NCI-H226 (cell line): ENCODE measurements at places on chromosomes 1 and 21.
A peak's percentile ranks its signal among the peaks of the same experiment; 100 is the strongest.

DNA sequence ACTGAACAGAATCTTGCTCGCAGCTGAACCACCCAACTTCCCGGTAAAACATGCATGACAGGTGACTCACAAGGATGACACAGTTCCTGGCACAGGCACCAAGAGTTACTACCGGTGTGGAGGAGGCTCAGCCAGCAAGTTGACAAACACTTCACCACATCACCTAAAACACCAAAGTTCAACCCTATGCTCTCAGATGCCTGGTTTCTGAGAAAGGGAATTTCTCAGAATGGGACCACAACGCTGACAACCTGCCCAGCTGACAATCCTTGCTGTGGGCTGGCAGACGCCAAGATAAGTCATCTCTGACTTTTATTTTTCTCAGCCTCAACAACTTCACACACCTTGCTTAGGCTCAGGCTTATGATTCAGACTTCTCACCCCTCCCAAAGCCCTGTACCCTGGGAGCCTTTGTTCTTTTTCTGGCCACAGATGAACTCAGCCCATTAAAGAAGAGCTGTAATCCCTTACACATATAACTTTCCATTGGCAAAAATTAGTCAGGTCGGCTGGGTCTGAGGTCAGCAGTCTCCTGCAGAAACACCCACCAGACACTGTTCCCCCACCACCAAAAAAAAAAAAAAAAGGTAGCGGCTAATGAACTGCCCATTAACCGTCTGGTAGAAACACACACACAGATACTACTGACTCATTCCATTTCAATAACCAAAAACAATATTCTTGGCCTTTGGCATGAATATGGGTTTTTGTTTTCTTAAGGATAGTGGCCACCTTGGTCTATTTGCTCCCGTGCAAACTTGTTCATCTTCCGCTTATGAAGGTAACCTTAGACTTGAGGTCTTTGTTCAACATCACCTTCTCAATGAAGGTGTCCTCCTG, 10.8 kb upstream of the TIAM1 start:
- DNase-seq: peak; percentile 90

DNA sequence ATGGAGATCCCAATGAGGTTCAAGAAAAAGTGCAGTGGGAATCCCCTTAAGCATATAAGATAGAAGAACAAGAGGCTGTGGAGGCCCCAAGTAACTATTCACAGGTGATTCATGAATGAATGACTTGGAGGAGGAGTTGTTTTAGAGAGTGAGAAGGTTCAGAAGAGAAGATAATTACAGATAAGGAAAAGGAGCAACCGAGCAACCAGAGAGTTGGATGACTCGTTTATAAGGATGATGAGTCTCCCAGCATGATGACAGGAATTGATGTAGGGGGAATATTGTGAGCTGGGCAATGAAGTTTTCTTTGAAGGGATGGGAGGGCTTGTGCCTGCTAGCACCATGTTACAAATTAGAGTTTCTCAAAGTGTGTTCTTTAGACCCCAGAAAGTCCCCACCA, 9.8 kb downstream of the C8A start:
- DNase-seq: peak; percentile 13

GRCh38 chr1:189496768-189497167, 980.9 kb downstream of the BRINP3 start:
- no peak for DNase-seq

DNA sequence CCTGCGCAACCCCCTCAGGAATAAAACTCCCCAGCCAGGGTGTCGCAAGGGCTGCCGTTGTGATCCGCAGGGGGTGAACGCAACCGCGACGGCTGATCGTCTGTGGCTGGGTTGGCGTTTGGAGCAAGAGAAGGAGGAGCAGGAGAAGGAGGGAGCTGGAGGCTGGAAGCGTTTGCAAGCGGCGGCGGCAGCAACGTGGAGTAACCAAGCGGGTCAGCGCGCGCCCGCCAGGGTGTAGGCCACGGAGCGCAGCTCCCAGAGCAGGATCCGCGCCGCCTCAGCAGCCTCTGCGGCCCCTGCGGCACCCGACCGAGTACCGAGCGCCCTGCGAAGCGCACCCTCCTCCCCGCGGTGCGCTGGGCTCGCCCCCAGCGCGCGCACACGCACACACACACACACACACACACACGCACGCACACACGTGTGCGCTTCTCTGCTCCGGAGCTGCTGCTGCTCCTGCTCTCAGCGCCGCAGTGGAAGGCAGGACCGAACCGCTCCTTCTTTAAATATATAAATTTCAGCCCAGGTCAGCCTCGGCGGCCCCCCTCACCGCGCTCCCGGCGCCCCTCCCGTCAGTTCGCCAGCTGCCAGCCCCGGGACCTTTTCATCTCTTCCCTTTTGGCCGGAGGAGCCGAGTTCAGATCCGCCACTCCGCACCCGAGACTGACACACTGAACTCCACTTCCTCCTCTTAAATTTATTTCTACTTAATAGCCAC, 696 bp downstream of the TGFB2 start:
- DNase-seq: peak; percentile 32

GRCh38 chr21:31609081-31609480, 50.4 kb upstream of the SOD1 start:
- no peak for DNase-seq

DNA sequence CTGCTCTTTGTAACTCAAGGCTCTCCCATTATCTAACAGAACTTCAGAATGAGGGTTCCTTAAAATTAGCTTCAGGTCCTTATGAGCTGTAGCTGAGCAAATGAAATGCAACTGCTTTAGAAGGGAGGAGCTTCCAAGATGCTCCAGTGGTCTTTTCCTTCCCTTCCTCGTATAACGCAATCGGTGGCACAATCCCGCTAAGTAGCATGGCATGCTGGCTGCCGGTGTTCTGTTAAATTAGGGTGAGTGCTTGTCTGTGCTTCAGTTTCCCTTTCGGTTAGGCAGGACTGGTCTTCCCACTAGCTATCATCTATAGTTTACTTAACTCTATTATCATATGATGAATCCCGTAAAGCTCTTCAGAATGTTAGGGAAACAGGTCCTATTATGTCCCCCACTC, 917 bp downstream of the KIAA0040 start:
- no peak for DNase-seq

DNA sequence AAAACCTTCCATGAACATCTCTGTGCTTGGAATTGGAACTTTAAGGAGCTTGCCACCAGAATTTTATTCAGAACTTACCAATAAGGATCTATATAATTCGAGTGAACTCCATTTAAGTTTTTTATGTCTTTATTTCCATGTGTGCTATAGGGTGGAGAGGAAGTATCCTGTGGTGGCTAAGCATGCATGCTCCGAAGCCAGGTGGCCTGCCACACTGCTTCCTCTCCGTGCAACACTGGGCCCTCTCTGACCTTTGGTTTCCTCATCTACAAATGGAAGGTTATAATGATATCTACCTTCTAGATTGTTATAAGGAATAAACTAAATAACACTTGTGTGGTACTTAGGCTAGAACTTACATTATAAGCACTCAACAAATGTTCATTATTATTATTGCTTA, 382.1 kb downstream of the PTPRC start:
- DNase-seq: no peak

DNA sequence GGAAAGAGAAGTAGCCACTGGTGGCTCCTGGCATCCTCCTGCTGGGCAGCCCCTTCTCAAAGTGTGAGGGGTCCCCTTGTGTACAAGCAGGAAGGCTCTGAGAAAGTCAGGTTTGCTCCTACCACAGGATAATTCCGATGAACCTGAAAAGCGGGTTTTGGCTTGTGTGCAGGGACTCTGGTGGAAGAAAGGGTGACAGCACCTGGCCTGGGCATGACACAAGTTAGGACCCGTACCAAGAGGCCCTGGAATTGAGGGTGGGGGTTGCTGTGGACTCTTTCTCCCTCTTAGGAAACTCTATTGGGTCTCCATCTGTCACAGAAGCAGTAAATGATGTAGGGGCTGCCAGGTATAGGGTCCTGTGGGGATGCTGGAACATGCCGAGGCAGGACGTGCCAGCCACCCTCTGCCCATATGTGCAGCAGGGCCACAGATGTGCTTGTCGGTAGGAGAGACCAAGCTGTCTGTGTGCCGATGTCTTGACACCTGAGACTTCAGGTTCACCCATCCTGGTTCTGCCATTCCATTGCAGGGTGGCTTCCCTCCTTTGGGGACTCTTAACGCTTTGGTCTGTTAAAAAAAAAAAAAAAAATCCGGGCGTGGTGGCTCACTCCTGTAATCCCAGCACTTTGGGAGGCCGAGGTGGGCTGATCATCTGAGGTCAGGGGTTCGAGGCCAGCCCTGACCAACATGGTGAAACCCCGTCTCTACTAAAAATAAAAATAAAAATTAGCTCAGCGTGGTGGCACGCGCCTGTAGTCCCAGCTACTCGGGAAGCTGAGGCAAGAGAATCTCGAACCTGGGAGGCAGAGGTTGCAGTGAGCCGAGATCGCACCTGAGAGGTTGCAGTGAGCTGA, 9.8 kb downstream of the C1orf35 start:
- DNase-seq: no peak

GRCh38 chr1:17475752-17476151, 36.3 kb upstream of the RCC2 start:
- DNase-seq: peak; percentile 89

DNA sequence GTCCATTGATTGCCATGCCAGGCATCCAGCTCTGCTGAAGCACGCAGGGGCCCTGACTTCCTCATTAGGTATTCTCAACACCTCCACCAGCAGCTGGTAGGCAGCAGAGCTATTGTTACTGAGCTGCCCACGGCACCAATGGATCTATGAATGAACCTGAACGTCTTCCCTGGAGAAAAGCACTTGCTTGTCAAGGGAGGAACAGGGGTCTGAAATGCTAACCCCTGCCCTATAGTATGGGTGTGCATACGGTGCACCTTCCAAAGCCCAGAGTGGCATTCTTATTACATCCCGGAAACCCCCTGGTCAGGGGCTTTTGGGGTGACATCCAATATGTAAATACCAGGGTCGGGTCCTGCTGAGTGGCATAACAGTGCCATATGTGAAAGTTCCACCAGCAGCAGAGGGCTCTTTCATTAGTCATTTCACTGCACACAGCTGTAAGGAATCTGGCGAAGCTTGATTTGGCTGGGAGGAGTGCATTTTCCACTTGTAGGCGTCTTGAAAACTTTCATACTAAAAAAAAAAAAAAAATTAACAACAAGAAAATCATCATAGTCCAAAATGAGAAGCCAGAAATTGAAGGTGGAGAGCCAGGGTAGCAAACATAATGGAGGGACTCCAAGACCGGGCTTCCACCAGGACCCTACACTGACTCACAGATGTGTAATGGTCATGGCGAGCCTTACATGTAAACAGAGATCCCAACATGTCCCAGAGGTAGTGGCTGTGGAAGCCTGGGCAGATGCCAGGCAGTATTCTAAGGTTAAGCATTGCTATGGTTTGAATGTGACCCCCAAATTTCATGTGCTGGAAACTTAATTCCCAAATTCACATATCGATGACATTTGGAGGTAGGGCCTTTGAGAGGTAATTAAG, 58.8 kb upstream of the PRDX6 start:
- DNase-seq: no peak

DNA sequence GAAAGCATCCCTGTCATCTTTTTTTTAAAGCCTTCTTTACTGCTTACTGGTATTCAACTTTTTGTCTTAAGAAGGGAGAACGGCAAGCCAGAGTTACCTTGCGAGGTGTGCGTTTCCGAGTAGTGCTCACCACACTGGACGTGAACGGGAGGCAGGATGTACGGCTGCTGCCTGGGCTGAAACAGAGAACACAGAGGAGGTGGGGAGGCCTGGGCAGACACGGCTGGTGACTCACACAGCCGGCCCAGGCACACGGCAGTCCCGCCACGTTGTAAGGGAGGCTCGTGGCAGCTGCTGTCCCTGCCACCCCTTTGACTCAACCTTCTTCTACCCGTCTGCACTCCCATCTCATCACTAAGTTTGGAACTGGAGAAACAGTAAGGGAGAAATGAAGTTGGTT, 105.8 kb downstream of the SMYD2 start:
- DNase-seq: peak; percentile 35

GRCh38 chr1:165840423-165840822, 13.0 kb downstream of the UCK2 start:
- peak; percentile 9 for DNase-seq

GRCh38 chr1:6347641-6348487, 45.7 kb downstream of the ACOT7 start:
- no peak for DNase-seq

- no peak for DNase-seq
These were observed 16.8 kb downstream of the FLG2 start for GRCh38 chr1:152343006-152343405.

DNA sequence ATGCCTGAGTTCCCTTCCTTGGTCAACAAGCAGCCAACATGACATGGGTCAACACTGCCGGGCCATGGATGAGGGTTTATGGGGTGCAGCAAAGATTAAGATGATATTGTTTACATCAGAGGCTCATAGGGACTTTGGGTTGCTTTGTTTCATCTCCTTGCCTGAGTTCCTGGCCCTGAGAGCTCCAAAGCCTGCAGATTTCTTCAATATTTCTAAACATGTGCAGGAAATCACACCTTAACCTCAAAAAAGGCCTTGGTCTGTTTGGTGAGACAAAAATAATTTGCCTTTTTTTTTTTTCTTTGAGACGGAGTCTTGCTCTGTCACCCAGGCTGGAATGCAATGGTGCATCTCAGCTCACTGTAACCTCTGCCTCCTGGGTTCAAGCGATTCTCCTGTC, 876 bp downstream of the SLAMF8 start:
- DNase-seq: no peak

- DNase-seq: no peak
These were observed 126.2 kb upstream of the L1TD1 start for GRCh38 chr1:62068416-62068843.

DNA sequence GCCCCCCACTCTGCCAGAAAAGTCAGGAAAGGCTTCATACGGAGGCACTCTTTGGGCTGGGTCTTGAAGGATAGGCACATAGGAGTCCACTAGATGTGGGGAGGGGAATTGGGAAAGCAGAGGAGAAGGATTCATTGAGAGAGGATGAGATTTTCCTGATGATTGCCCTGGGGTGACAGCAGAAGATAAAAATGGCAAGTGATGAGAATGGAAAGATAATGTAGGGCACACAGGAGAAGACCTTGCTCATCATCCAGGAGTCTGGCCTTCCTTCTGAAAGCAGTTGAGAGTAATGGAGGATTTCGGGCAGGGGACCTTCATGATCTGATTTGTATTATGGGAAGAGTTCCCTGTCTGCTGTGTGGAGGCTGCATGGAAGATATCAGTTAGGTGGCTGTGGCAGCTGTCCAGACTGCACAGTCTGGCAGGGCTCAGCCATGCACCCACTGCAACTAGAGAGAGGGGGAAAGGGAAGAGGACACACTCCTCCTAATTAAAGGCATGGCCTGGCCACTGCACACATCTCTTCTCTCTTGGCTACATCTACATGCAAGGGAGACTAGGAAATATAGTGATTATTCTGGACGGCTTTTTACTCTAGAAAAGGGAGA, 9.6 kb upstream of the FABP3 start:
- DNase-seq: no peak

GRCh38 chr21:38661889-38662568, 143.7 kb upstream of the ETS2 start:
- DNase-seq: no peak

- DNase-seq: no peak
These were observed 41.2 kb upstream of the CYP2J2 start for GRCh38 chr1:59967780-59968179.

GRCh38 chr1:35691080-35691479, 27.6 kb downstream of the C1orf216 start:
- DNase-seq: no peak

GRCh38 chr1:69589799-69590198, 22.1 kb downstream of the LRRC7 start:
- no peak for DNase-seq
